Stimulated activated CD8-positive, alpha-beta memory T cell treated with anti-CD3 and anti-CD28 coated beads, Interleukin-15, amount 100 ng/mL, for 24 hours (primary cell): ENCODE measurements at places on chromosomes 2 and 18.

GRCh38 chr2:152348388-152348787, 13.4 kb downstream of the FMNL2 start:
- no peak for DNase-seq

GRCh38 chr18:28512357-28512756, 335.4 kb upstream of the CDH2 start:
- DNase-seq: no peak

DNA sequence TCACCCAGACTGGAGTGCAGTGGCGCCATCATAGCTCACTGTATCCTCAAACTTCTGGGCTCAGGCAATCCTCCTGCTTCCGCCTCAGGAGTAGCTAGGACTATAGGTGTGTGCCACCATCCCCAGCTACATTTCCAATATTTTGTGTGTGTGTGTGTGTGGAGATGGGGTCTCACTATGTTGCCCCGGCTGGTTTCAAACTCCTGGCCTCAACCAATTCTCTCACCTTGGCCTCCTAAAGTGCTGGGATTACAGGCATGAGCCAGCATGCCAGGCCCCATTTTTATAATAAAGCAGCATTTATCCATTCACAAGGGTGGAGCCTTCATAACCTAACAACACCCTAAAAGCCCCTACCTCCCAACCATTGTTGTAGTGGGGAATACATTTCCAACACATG, 52.5 kb upstream of the DTNB start:
- no peak for DNase-seq

- no peak for DNase-seq
These were observed 58.2 kb downstream of the ERBB4 start for GRCh38 chr2:212480447-212480846.

DNA sequence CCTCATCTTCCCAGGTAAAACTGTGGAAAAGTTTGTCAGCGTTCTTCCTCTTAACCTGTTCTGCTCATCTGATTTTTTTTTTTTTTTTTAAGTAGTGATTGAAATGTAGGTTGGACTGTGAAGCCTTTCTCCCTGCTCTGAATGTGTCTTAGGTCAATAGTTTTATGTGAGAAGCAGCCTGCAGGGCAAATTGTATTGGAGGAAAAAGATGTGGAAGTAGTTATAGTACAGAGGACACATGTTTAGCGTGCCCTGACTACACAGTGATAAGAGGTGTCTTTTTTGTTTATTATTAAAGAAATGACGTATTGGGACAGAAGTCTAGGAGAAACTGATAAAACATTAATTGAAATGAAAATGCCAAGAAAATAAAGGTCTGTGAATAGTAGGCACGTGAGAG, 1.5 kb downstream of the MTA3 start:
- no peak for DNase-seq

DNA sequence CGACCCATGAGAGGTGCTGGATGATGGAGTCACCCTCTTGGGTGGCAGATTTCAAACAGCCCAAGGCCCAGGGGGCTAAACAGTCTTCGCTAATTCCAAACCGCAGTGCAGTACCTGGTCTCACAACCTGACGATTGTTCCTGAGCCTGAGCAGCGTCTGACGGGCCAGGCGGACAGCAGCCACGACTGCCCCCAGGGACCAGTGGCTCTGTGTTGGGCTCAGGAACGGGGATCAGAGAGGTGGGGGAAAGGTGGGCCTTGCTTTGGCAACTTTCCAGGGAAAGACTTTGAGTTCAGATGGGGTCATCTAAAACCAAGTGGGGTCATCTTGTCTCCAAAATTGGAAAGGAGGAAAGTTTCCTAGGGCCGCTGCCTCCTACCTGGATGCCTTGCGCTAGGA, 492 bp downstream of the COLEC11 start:
- no peak for DNase-seq

DNA sequence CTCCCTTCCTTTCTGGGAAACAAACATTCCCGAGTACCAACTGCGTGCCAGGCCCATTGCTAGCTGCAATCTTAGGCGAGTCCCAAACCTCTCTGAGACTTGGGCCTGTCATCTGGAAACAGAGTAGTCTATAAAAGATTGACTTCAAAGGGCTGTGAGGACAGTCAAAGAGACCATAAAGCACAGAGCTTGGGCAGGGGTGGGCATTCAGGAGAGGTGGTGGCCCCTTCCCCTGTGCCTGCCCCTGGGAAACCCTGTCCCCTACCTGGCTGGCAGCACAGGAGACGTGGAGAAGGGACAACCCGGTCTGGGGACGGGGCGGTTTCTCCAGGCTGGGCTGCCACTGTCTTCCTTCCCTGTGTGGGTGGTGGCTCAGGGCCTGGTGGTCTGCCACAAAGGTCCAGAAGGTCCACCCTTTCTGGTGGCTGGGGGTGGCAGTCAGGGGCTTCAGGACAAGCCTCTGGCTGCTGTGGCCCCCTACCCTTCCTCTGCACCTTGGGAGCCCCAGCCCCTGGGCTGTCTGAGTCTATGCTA, 33.9 kb upstream of the FOSL2 start:
- no peak for DNase-seq

GRCh38 chr2:44250376-44250775, 24.9 kb upstream of the SLC3A1 start:
- DNase-seq: no peak

DNA sequence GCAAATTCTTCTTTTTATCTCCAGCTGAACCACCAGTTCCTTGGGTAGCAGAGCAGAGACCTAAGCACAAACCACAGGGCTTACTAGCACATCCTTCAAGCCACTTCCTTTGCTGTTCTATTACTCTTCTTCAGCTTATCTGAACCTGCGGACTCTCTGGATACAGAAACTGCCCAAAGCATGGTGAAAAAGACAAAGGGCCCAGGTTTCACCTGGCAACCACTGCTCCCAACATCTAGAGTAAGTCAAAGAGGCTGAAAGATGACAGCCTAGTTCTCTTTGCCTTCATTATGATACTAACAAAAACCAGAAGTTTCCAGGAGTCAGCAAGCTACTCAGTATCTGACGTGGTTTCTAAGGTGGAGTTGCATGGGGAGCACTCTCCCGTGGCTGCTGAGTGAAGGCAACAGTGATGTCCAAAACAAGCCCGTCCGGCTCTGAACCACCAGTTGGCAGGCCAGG, 43.4 kb downstream of the KANSL3 start:
- DNase-seq: no peak

- no peak for DNase-seq
These were observed 152.7 kb downstream of the WDSUB1 start for GRCh38 chr2:159133797-159134196.

DNA sequence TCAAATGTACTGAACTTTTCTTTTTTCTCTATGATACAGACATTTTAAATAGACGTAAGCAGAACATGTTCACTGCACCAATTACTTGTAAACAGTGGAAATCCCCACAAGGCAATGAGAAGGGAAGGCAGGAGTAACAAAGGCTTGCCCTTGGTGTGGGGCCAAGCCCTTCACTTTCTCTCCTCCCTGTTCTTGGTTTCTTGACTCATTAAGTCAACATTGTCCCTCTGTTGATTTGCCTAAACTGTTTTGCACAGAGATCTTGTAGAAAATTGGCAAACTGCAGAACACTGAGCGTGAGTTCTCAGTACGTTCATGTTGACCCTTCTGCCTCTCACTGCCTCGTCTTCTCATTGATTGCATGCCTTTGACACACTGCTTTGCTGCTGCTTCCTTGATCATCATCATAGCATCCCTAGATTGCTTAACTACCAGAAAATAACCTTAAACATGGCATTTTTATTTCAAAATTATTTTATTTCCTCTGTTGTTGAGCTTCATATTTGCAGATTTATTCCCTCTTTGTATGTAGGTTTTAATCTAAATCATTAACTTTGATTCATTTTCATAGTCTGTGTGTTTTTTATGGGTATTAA, 257.7 kb downstream of the PTGR3 start:
- DNase-seq: no peak

DNA sequence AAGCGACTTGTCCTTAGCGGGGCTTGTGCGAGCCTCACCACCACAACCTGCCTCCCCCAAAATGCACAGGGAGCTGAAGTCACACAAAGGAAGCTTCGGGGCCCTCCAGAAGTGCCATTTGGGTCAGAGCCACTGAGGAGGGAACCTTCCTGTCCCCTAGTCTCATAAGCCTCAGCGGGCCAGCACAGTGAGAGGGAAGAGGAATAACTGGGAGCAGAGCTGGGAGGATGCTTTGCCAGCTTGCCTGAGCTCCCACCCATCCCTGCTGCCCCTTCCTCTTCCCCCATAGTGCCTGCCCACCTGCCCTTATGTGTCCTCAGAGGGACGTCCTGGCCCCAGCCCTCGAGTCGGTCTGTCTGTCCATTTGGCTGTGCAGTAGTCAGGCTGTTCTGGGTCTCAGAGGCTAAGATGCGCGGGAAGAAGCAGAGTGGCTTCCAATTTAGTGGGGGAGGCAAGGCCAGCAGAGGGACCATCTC, 51.8 kb upstream of the GPR17 start:
- no peak for DNase-seq

GRCh38 chr2:85264471-85264870, 63.3 kb downstream of the TGOLN2 start:
- no peak for DNase-seq

- DNase-seq: no peak
These were observed 79.7 kb upstream of the IGFBP5 start for GRCh38 chr2:216775043-216775453.

DNA sequence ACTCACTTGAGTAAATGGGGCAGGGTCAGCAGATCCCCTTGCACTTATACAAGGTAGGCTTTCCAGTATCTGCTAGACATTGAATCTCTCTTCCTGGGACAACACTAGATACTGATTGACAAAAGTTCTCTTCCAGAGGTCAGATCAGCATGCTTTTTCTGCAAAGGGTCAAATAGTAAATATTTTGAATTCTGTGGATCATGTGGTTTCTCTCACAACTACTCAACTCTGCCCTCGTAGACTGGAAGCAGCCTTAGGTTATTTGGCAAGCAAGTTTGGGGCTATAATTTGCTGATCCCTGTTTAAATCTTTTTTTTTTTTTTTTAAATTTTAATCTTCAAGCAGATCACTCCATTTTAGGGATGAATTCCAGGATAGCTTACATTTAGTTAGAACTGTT, 17.4 kb upstream of the NABP1 start:
- no peak for DNase-seq

- no peak for DNase-seq
These were observed 209.6 kb downstream of the SLC8A1 start for GRCh38 chr2:40242315-40242714.

GRCh38 chr2:104028061-104028460, 825.9 kb upstream of the POU3F3 start:
- DNase-seq: no peak
